ENCODE measurements at places on chromosomes 7 and 10.

DNA sequence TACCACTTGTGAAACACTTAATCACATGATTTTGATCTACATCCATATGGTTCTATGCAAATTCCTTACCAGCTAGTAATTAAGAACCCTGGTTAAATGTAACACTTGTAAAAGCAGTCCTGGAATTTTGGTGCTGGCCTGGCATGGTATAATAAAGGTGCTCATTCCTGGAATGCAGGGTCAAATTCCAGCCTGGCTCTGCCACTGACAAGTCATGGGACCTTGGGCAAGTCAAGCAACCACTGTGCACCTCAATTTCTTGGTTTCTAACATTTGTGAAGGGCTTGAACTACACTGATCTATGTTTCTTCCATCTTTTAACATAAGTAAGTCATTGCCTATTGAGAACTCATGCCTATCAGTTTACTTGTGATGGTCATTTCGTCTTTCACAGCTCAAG, 91.9 kb upstream of the PIK3CG start:
- peak overlapping the region; percentile 87 for H3K27ac ChIP-seq
- DNase-seq: no peak
- H3K36me3 ChIP-seq: peaks cover 4% of the 10 kb centered on the region
- no peak overlapping the region for H3K4me3 ChIP-seq
- H3K4me1 ChIP-seq: peaks cover 61% of the 10 kb centered on the region
- no peaks in the 10 kb centered on the region for H3K27me3 ChIP-seq

- DNase-seq: no peak
- H3K4me3 ChIP-seq: no peak overlapping the region
- H3K27ac ChIP-seq: no peak overlapping the region
- H3K4me1 ChIP-seq: no peaks in the 10 kb centered on the region
Observed at GRCh38 chr10:2019803-2020202, 282.5 kb upstream of the ADARB2 start.

DNA sequence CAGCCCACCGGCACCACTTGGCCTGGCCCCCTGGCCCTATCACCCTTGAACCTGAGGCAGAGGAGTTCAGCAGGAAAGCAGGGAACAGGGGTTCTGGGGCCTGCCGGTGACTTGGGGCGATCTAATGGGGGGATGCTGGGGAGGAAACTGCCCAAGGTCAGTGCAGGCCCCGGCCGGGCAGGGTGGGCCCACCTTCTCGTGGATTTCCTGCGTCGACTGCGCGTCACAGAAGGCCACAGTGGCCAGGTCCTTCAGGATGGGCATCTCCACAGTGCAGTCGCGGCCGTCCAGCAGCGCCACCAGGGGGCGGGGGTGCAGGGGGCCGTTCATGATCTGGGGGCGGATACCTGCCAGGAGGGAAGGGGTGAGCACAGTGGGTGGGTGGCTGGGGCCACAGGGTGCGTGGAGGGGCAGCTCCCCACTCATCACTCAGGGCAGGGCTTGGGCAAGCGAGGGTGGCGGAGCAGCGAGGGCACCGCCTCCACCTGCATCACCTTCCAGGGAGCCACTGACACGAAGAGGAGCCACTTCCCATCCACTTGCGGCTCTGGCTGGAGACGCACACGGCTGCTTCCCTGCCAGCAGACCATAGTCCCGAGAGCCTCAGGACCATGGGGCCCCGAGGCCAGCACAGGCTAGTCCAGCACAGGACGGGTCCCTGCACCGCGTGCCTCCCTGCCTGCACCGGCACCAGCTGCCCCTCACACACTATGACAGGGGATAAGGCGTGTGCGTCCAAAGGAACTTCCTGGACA, 61.4 kb downstream of the ZRANB1 start:
- H3K36me3 ChIP-seq: no peaks in the 10 kb centered on the region
- no peak for DNase-seq

DNA sequence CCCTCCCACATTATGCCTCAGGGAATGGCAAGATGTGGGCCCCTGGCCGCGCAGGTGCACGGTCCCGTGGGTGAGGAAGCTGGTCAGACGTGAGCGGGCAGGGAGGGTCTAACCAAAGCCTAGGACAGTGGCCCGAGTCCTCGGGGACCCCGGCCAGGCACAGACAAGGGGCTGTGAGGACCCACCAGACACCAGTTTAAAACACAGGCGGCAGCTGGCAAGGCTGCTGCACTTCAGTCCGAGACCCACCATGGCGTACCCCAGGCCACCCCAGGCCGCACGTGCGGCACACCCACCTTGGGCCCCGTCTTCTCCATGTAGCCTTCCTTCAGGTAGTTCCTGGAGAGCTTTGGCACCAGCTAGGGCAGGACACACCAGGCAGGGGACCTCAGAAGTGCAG, 23.5 kb downstream of the GET4 start:
- no peaks in the 10 kb centered on the region for H3K27me3 ChIP-seq
- no peak for DNase-seq
- no peaks in the 10 kb centered on the region for H3K4me1 ChIP-seq
- H3K36me3 ChIP-seq: peaks cover 24% of the 10 kb centered on the region
- H3K4me3 ChIP-seq: no peak overlapping the region
- no peak overlapping the region for H3K27ac ChIP-seq

GRCh38 chr7:44116087-44116788, 7.1 kb downstream of the POLD2 start:
- H3K4me3 ChIP-seq: no peak overlapping the region
- peaks cover 69% of the 10 kb centered on the region for H3K36me3 ChIP-seq
- no peak overlapping the region for H3K27ac ChIP-seq
- peaks cover 23% of the 10 kb centered on the region for H3K4me1 ChIP-seq

- peaks cover 12% of the 10 kb centered on the region for H3K4me1 ChIP-seq
- H3K27ac ChIP-seq: no peak overlapping the region
- no peaks in the 10 kb centered on the region for H3K36me3 ChIP-seq
- H3K27me3 ChIP-seq: no peaks in the 10 kb centered on the region
- H3K4me3 ChIP-seq: no peak overlapping the region
Observed at GRCh38 chr10:112369495-112370423, 4.2 kb upstream of the ACSL5 start.

GRCh38 chr10:33095867-33096815, 138.1 kb upstream of the ITGB1 start:
- peaks cover 35% of the 10 kb centered on the region for H3K4me1 ChIP-seq
- H3K27me3 ChIP-seq: no peaks in the 10 kb centered on the region
- H3K4me3 ChIP-seq: no peak overlapping the region
- H3K27ac ChIP-seq: no peak overlapping the region
- H3K36me3 ChIP-seq: peaks cover 5% of the 10 kb centered on the region
- no peak for DNase-seq

DNA sequence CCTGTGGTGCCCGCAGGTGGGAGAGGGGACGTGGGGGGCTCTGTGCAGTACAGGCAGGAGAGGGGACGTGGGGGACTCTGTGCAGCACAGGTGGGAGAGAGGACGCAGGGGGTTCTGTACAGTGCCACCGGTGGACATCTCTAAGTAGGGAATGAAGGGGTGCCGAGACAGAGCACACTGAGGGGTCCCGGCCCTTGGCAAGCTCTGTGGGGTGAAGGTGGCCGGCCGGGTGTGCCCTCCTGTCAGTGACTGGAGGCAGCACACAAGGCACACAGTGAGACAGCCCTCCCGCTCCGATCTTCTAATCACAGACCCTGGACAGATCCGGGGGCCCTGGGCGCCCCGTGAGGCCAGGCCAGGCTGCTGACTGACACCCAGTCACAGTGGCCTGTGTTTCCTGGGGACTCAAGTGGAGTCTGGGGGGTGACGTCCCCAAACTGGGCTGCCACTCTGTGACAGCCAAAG, 11.2 kb downstream of the GPR146 start:
- H3K27me3 ChIP-seq: no peaks in the 10 kb centered on the region
- H3K4me1 ChIP-seq: peaks cover 29% of the 10 kb centered on the region
- no peak for DNase-seq
- H3K27ac ChIP-seq: peak overlapping the region; percentile 47
- no peaks in the 10 kb centered on the region for H3K36me3 ChIP-seq
- peak overlapping the region; percentile 55 for H3K4me3 ChIP-seq

DNA sequence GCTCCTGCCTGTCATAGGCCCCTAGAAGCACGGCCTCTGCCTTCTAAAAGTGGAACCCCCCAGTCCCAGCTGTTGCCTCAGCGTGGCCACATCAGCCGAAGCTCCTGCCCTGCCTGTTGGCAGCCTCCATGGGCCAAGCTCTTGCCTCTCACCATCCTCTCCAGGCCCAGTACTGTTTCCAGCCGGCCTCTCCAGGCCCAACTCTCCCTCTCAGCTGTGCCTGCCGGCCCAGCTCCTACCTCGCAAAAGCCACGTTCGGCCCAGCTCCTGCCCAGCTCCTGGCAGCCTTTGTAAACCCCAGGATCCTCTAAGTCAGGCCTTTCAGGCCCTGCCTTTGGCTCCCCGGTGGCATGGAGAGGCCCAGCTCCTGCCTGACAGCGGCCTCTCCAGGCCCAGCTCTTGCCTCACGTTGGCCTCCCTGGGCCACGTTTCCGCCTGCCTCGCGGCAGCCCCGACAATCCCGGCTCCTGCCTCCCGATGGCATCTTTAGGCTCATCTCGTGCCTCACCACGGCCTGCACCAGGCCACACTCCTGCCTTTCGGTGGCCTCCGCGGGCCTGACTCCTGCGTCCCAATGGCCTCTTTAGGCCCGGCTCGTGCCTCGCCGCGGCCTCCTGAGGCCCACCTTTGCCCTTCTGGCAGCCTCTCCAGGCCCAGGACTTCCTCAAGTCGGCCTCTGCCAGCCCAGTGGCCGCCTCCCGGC, 17.5 kb upstream of the TMEM248 start:
- H3K4me3 ChIP-seq: no peak overlapping the region
- H3K27ac ChIP-seq: no peak overlapping the region

DNA sequence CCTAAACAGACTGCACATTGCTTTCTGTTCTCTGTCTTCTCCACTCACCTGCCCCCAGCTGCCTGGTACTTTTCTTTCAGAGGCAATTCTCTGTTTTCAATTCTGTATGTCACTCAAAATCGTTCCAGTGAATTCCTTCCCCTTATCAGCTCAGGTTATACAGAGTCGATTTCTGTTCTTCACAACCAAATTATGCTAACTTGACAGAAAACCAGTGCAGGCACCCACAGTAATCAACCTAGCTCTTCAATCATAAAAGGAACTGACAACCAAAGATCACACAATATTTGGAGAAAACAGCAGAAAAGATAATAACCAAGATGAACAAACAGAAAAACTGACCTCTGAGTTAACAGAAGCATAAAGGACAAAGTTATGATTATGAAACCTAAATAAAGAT, 303.3 kb upstream of the PHYHIPL start:
- no peak overlapping the region for H3K27ac ChIP-seq
- DNase-seq: no peak
- H3K27me3 ChIP-seq: no peaks in the 10 kb centered on the region
- no peak overlapping the region for H3K4me3 ChIP-seq
- no peaks in the 10 kb centered on the region for H3K36me3 ChIP-seq

DNA sequence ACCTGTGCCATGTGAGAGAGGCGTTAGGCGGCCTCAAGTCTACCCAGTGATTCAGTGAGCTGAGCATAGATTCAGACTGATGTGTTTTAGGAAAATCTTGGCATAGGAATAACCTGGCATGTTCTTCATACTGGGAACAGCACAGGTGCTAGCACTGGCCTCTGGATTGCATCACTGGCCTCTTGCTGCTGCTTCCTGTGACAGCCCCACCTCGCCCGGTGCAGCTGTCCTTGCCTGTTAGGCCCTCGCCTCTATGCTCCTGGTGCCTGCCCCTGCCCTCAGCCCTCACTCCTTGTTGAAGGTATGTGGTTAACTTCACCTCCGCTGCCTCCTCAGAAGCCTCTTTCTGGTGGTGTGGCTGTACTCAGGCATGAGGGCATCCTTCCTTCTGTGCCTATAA, 46.2 kb downstream of the BLNK start:
- no peak overlapping the region for H3K4me3 ChIP-seq
- no peak for DNase-seq
- no peak overlapping the region for H3K27ac ChIP-seq
- no peaks in the 10 kb centered on the region for H3K4me1 ChIP-seq
- H3K27me3 ChIP-seq: no peaks in the 10 kb centered on the region

DNA sequence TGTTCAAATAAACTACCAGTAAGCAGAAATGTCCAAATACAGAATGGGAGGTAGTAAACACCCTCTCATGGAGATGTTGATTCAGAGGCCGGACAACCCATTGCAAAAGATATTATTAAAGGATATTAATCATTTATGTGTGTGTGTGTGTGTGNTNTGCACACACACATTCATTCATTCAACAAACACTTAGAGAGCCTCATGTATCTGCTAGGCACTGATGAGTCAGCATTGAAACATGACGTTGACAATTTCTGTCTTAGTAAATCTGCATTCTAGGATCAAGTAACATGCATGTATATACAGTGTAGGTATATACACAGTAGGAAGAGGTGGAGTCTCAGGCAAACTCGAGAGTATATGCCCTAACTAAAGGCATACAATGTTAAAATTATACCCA, 187.0 kb downstream of the ZNF365 start:
- H3K4me3 ChIP-seq: no peak overlapping the region
- H3K27ac ChIP-seq: no peak overlapping the region
- no peaks in the 10 kb centered on the region for H3K36me3 ChIP-seq

DNA sequence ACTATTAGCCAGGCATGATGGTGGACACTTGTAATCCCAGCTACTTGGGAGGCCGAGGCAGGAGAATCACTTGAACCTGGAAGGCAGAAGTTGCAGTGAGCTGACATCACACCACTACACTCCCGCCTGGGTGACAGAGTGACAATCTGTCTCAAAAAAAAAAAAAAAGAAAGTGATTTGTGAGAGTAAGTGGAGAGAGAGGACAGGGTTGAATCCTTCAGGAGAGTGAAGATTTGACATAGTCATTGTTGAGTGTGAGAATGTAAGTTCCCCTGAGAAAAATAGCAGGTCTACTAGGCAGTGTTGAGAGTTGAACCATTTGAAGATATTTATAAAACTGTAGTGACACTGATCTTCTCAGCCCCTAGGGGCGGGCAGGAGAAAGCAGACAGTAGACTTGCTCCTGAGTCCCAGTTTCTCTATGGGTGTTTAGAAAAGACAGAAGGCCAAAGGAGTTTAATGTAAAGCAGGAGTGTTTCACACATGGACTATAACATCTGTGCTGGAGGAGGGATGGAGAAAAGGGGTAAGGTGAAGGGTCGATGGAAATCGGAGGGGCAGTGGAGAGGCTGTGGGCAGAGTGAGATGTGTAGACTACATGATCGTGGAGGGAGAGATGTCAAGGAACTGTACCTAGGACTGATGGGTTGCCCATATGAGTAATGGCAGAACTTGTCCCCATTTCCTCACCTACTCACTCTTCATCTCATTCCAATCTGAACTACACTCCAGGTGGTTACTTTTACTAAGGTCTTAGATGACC, 13.7 kb upstream of the LAMB4 start:
- DNase-seq: no peak
- no peaks in the 10 kb centered on the region for H3K4me1 ChIP-seq
- H3K27ac ChIP-seq: no peak overlapping the region
- no peaks in the 10 kb centered on the region for H3K36me3 ChIP-seq

GRCh38 chr10:62666275-62666674, 138.2 kb upstream of the ADO start:
- no peak overlapping the region for H3K27ac ChIP-seq
- DNase-seq: no peak
- no peaks in the 10 kb centered on the region for H3K36me3 ChIP-seq
- H3K27me3 ChIP-seq: no peaks in the 10 kb centered on the region

GRCh38 chr7:144821067-144821466, 14.8 kb downstream of the TPK1 start:
- H3K27ac ChIP-seq: peak overlapping the region; percentile 98
- H3K36me3 ChIP-seq: peaks cover 28% of the 10 kb centered on the region
- peak overlapping the region; percentile 26 for H3K4me3 ChIP-seq
- no peaks in the 10 kb centered on the region for H3K27me3 ChIP-seq

- H3K27me3 ChIP-seq: no peaks in the 10 kb centered on the region
- no peak overlapping the region for H3K27ac ChIP-seq
- DNase-seq: no peak
Observed at GRCh38 chr10:93916257-93917063, 22.7 kb downstream of the SLC35G1 start.

- peak overlapping the region; percentile 88 for H3K4me3 ChIP-seq
- peaks cover 61% of the 10 kb centered on the region for H3K4me1 ChIP-seq
- H3K27me3 ChIP-seq: peaks cover 23% of the 10 kb centered on the region
- H3K36me3 ChIP-seq: peaks cover 17% of the 10 kb centered on the region
Observed at GRCh38 chr10:22321924-22322640, 1.2 kb downstream of the BMI1 start.
